Head of caudate nucleus (tissue), 42 donors: ENCODE measurements at places on chromosomes 1 and 21.

DNA sequence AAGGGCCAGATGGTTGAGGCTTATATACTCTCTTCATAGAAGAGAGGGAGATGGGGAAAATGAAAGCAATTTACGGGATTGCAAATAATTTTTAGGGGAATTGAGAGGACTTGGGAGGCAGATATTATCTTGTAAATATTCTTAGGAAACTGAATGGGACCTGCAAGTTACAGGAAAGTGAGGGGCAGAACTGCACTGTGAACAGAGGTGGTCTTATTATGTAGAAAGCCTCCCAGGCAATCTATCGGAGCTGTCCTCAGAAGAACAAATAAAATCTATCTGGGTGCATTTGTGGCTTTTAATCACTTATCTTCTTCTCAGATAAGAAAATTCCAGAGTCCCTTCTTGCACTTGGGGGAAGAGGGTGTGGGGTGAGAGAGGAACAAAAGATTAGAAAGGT lies 223.5 kb downstream of the RHOU start:
- no peak for DNase-seq

- DNase-seq, result no peak
These were observed 390.9 kb upstream of the ADGRL2 start for GRCh38 chr1:81409780-81410274.

DNA sequence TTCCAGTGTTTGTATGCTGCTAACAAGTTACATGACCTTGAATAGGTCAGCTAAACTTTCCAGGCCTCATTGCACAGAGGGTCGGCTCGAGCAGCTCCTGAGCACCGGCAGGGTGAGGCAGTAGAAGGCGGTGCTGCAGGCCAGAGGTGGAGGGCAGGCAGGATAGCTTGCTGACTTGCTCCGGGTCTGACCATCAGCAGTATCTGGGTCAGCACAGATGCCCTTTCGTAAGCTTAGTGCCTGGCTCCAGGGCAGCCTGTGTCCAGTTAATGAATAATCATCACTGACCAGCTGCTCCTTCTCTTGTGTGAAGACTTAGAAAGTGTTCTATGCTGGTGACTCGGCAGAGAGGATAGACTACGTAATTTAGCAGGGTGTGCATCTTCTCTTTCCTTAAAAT lies 6.9 kb downstream of the MAPKAPK2 start:
- DNase-seq, result no peak

- DNase-seq, result no peak
These were observed 380.0 kb upstream of the ADGRL2 start for GRCh38 chr1:81420760-81421159.

- DNase-seq, result peak; percentile 73
These were observed 2.1 kb upstream of the AHDC1 start for GRCh38 chr1:27605796-27606707.

GRCh38 chr1:113576271-113576670 lies 183.0 kb downstream of the PHTF1 start:
- DNase-seq, result no peak

- DNase-seq, result no peak
These were observed 7.8 kb downstream of the CLDN19 start for GRCh38 chr1:42732126-42732680.

DNA sequence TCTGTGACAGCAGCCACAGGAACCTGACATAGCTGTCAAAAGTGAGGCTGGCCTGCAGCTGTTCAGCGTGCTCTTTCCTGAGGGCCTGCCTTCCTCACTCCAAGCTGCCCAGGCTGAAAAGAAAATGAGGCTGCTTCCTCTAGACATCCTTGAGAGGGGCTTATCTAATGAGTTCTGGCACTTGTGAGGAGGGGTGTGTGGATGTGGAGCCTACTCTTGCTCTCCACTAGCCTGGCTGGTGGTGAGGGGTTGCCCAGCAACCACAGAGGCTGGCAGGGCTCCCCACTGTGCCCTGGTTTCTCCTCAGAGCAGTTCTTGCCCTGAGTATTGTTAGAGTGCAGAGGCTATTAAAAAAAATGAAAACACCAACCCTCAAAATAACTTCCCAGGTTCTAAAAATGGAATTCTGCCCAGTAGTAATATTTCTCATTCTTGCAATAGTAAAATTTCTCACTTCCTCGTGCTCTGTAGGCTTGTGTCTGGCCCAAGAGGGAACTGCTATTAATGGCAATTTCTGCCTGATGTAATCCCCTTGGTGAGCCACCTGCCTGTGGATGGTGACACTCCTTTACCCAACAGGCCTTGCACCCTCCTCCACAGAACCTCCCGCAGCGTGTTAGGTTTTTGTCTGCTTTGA lies 52.6 kb upstream of the EPS8L3 start:
- no peak for DNase-seq

DNA sequence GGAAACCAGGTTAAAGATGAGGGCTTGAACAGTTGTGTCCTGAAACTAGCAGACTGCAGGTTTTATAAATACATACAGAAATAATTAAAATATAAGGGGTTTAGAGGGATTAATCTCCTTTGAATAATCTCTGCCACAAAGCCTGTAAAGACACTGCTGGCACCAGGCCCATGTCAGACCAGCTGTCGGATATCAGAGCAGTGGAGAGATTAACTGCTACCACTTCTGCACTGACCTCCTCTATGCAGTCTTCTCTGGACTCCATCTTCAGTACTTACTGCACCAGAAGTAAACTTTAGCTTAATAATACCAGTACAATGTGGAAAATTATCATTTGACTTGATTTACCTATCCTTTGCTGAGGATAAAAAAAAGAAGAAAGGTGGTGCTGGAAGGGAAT lies 128.6 kb downstream of the LHX4 start:
- DNase-seq, result peak; percentile 12

DNA sequence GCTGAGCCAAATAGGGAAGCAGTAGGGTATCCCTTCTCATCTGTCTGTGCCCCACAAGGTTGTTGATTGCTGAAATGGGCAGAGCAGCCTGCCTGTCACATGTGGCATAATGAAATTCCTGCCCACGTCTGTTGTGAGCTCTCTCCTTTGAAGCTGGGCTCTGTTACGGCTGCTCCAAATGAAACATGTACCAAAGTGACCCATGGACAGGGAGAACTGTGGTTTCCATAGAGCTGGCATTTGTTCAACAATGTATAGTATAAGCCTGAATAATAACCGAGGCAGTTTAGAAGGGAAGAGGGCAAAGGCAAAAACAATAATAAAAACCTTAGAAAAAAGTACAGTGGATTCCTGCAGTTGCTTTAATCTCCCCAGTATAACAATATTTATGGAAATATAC lies 149.7 kb downstream of the LYPLAL1 start:
- no peak for DNase-seq

DNA sequence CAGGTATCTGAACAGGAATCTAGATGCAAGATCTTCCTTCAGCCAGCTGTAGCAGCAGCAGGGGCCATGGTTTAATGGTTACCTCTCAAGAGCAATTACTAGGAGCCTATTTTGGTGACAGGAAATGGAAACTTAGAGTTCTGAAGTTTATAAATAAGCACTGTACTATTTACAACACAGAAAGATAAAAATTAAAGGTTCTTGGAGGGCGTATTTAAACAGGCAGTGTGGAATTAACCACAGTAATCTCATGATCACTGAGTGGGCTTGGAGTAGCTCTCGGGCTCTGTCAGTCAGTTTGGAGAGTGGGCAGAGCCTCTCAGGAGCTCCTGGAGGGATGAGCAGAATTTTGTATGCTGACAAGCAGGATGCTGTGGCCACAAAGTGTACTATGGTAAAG lies 10.2 kb upstream of the FCRL5 start:
- no peak for DNase-seq

DNA sequence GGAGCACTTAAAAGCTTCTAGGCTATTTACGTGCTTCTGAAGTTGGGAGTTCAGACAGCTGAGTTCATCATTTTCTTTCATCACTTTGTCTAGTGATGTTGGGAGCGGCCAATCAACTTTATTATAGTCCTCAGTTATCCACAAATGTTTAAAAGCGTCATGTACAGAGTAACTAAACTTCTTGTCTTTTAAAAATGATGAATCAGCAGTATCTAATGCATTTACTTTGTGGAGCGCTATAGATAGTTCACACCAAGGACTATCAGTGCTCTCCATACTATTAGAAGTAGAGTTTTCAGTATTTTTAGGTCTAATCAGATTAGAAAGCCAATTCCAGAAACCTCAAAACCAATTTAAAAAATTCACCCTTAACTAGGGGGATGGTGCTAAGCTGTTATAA lies 778.7 kb upstream of the PRMT6 start:
- no peak for DNase-seq
